GM04503 (cell line): ENCODE measurements at places on chromosomes 7 and 10.
A peak's percentile ranks its signal among the peaks of the same experiment; 100 is the strongest.

DNA sequence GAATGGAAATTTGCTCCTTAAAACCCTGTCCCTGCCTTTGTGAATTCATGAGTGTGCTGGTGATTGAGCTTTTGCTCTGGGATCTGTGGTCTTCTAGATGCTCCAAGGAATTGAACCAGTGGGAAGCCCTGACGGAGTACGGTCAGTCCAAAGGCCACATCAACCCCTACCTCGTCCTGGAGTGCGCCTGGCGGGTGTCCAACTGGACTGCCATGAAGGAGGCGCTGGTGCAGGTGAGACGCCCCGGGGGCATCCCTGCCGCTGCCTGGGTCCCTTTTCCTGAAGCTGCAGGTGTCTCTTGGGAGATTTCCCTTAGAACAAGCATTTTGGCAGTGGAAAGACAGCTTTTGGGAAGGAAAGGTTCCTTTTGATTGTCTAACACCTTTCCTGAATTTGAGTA lies 100.3 kb downstream of the TRRAP start:
- DNase-seq = no peak

- no peak for DNase-seq
Measured at GRCh38 chr7:140039896-140040295, 22.9 kb downstream of the PARP12 start.

DNA sequence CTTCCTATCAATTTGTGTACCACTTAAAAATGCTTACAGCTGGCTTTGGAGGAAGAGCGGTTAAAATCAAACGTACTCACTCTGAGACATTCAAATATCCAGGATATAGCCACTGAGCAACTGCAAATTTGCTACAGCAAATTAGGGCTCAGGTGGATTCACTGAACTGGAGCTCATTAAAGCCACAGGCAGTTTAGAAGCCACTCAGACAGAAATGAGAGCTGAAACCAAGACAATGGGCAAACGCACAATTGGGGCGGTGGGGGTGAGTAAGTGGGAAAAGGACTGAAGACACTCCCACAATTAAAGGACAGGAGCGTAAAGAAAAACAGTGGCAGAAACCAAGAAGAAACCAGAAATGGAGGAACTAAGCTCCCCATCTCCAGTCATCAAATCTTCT lies 20.5 kb downstream of the MPP7 start:
- no peak for DNase-seq

DNA sequence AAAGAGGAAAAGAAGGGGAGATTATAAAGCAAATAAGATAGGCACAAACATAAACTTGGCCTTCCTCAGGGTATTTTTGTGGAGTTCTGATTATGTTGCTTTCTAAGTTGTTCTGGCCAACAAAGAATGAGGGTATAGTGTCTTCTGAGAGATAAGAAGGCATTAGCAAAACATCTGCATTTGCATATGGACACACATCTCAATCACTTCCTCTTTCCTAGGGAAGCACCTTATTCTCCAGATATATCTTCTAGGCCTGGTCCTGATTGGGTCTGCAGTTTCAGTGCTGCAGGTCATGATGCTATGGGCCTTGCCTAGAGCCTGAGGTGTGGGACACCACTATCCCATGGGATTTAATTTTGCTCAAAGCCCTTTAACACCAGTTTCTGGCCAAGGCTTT lies 308.8 kb upstream of the PHYHIPL start:
- no peak for DNase-seq

DNA sequence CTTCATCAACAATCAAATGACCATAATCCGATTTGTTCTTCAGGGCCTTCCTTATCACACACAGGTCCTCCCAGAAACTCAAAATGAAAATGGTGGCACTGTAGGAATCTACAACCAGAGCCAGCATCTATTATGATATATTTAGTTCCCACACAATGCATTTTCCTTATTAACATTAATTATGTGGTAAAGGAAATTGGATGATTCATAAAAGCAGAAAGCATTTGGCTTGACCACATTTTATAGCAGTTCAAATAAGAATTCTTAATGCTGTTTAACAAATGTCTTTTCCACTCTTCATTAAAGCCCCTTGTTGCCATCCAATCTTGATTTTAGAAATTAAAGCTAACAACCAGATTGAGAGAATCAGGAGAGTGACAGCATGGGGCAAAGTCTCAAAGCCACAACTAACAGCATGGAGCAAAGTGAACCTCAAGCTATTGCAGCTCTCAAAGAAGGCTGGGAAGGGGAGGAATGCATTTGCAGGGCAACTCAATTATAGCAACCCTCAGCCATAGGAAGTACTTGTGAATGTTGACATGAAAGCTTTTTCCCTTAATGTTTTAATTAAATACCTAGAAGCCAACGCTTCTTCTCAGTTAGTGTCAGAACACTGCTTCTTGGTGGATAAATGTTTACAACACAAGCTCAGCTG lies 549.1 kb downstream of the NXPH1 start:
- no peak for DNase-seq

DNA sequence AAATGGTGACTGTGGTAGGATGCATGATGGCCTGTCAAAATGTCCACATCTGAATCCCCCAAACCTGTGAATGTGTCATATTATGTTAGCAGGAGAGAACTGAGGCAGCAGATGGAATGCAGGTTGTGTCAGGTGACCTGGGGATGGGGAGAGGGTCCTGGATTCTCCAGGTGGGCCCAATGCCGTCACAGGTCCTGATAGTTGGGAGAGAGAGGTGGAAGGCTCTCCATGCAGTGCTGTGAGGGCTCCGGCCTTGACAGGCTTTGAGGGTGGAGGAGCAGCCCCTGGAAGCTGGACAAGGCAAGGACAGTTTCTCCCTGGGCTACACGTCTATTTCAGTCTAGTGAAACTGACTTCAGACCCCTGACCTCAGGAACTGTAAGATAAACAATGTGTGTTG lies 330.9 kb upstream of the ZNF32 start:
- no peak for DNase-seq

GRCh38 chr7:50733552-50733951 lies 49.1 kb downstream of the GRB10 start:
- no peak for DNase-seq

DNA sequence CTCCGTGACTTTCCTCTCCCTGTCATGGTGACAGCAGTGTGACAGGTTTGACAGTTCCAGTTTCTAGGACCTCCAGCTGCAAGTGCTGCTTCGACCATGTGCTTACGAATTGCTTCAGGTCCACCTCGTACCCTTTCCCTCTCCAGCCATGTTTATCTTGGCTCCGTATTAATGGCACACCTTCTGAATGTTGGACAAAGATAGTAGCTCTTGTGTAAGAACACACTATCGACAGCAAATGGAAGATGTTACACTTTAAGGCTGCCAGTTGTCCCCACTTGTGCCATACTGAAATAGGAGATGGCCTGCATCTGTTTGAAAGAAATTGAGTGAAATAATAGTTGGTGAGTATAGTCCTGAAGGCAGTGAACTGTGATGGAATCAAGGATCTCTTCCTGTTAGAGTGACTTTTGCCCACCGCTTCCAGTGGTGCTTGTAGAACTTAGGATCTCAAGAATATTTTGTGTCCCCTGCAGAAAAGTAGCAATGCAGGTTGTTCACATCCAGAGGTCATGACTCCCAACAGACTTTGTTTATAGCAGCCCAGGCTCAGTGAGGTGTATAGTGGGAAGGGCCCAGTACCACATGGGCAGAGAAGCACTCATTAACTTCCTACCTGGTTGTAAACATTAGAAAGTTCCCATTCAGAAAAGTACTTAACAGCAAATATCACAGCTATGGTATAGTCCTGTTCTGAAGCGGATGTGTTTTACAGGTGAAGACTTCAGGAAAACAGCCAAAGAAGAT lies 629.7 kb upstream of the GALNT17 start:
- DNase-seq = no peak

GRCh38 chr10:24457661-24458318 lies 248.9 kb downstream of the KIAA1217 start:
- no peak for DNase-seq

GRCh38 chr7:134290286-134290685 lies 26.4 kb downstream of the SLC35B4 start:
- DNase-seq = peak; percentile 10

DNA sequence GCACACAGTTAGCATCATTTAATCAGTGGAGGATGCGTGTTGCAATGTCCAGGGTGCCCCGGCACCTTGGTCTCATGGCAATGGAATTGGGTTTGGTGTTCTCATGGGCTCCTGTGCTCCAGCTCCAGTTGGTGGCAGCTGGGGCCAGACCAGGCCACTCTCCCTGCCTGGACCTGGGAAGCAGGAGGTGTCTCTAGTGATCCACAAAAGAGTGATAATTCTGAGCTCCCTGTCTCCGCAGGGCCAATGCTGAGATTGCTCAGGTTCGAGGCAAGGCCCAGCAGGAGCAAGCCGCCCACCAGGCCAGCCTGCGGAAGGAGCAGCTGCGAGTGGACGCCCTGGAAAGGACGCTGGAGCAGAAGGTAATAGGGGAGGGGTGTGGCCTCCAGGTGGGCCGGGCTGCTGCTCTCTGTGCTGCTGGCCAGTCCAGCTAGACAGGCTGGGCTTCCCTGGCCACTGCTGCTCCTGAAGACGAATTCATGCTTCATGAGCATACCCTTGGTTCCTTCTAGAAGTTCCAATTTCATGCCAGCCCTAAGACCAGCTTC lies 21.7 kb upstream of the BTBD16 start:
- DNase-seq = no peak

GRCh38 chr7:107161415-107161814 lies 7.4 kb upstream of the HBP1 start:
- DNase-seq = no peak

GRCh38 chr7:151822541-151823181 lies 54.3 kb downstream of the PRKAG2 start:
- no peak for DNase-seq

- DNase-seq = no peak
Measured at GRCh38 chr7:41867639-41868280, 164.9 kb upstream of the INHBA start.

DNA sequence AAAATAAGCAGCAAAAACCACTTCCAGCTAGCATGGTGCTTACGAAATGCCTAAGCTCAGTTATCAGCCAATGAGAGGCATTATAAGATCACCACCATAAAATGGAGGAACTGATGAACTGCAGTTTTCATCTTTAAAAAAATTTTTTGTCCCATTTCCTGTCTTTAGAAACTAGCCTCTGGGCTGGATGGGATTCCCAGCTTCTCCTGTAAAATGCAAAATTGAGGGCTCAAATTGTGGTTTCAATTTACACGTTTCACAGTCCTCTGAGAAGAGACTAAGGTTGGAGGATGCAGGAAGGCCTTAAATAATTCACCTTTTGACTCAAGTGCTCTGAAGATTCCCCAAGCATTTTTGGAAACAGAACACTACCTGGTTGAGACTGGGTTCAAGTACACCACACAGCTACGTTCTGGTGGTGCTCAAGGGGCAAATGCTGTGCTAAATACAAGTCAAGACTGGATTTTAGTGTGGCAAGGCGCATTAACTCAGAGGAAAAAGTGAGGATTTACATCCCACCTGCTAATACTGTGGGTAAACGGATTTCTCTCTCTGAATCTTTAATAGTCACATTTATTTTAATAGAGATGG lies 951 bp downstream of the ZNF25 start:
- no peak for DNase-seq

DNA sequence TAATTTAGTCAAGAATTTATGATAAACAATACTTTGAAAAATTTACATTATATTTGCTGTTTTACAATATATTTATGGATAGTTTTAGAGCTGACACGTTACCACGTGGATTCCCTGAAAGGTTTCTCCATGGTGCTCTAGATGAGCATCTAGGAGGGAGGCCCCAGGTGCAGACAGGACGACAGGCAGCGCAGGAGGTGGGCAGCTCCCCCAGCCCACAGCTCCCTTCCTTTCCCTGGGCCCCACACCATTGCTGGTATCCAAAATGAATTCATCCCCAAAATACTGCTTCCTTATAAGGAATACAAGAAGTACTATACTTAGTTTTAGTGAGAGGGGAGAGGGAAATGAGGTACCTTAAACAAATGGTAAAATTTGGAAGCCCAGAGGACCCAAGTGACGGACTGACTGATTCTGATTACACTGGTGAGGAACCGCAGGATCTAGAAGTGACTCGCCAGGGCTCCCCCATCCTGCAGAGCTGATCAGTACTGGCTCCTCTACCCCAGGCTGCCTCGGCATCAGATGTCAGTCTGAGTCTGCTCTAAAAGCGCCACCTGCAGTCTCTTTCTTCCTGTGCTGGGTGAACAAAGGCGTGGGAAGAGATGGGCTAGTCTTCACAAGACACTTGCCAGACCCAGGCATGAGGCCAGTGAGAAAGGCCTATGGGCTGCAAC lies 89.2 kb downstream of the DLG5 start:
- no peak for DNase-seq

DNA sequence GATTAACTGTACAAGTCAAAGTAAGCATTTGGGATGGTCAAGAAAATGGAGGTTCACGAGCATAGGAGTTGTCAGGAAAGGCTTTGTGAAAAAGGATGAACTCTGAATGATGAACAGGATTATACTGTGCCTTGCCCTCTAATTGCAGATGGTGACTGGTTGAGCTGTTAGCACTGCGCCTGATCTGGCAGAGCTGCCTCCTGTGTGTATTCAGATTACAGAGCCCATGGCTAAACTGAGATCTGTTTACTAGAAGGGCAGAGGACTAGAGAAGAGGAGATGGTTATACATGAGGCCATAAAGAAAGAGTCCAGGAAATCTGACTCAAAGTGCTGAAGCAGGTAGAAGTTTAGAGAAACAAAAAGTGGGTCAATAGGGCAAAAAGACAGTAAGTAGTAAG lies 29.7 kb downstream of the LRRC72 start:
- no peak for DNase-seq

DNA sequence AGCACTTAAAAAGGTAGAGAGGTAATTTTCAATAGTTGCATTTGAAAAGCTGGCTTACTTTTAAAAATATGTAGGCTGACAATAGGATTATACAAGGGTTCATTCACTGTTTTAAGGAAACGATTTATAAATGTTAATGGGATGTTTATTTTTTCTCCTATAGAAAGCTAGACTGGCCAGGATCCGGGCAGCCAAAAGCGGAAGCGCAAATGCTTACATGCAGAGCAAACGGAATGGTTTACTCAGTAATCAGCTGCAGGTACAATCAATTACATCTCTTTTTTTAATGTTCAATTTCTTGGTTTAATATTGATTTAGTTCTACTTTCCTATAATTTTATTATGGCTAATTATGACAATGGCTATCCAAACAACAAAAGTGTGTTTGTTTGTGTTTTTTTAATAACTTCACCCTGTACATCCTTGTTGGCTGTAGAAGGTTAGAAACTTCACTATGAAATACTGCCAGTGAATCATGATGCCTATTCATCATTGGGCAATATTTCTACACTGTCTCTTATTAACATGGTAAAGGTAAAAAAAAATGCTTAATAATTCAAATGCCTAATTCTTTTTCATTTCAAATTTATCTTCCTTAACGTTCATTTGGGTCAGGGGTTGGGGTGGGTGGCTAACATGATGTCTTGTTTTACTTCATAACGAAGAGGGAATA lies 116.4 kb downstream of the TSPAN12 start:
- no peak for DNase-seq

DNA sequence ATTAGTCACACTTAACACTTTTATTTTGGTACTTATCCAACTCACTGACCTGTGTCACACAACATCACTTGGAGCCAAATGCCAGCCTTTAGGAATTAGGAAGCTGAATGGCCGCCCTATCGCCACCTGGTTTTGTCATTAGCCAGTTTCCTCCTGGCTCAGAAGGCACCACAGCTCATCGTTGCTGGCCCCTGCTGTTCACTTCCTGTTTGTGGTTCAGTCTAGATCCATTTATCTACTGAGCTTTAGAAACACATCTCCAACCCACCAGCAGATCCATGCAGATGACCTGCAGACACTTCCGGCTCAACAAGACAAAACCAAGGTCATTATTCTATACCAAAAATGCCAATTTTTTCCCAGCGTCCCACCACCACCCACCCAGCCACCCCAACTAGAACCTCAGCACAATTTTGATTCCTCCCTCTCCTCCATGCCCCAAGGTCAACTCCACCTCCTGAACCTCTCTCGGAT lies 193.5 kb upstream of the NEBL start:
- DNase-seq = no peak

- no peak for DNase-seq
Measured at GRCh38 chr10:115129752-115130151, 36.6 kb downstream of the ATRNL1 start.
